Naive thymus-derived CD4-positive, alpha-beta T cell (primary cell): ENCODE measurements at places on chromosomes 3 and 15. TPM values are rescaled to one million over a fixed set of nuclear protein-coding genes. Genes with fewer than 3 reads are reported as not detected.

- H3K4me3 ChIP-seq = no peak overlapping the region
- no peaks in the 10 kb centered on the region for H3K36me3 ChIP-seq
Measured at GRCh38 chr3:139173372-139174108, 128.8 kb upstream of the PRR23C start.

CCK gene
- not detected for total RNA-seq

- H3K27me3 ChIP-seq = no peaks in the 10 kb centered on the region
- H3K27ac ChIP-seq = no peak overlapping the region
- no peak overlapping the region for H3K4me3 ChIP-seq
- no peak for DNase-seq
- no peaks in the 10 kb centered on the region for H3K4me1 ChIP-seq
- H3K36me3 ChIP-seq = no peaks in the 10 kb centered on the region
Measured at GRCh38 chr15:51132384-51133139, 37.9 kb upstream of the TNFAIP8L3 start.

- no peak overlapping the region for H3K27ac ChIP-seq
- no peak for DNase-seq
- no peaks in the 10 kb centered on the region for H3K4me1 ChIP-seq
- H3K27me3 ChIP-seq = no peaks in the 10 kb centered on the region
- no peak overlapping the region for H3K4me3 ChIP-seq
Measured at GRCh38 chr3:69445024-69445423, 59.1 kb upstream of the FRMD4B start.

GAP43 gene
- total RNA-seq = not detected

- H3K27me3 ChIP-seq = no peaks in the 10 kb centered on the region
- DNase-seq = no peak
- H3K4me3 ChIP-seq = no peak overlapping the region
- no peaks in the 10 kb centered on the region for H3K4me1 ChIP-seq
- no peaks in the 10 kb centered on the region for H3K36me3 ChIP-seq
- H3K27ac ChIP-seq = no peak overlapping the region
Measured at GRCh38 chr3:144053121-144053520, 81.5 kb downstream of the DIPK2A start.

GRCh38 chr15:34116620-34117019 is 14.7 kb downstream of the PGBD4 start:
- no peak for DNase-seq
- H3K4me3 ChIP-seq = no peak overlapping the region
- H3K27ac ChIP-seq = no peak overlapping the region
- no peaks in the 10 kb centered on the region for H3K4me1 ChIP-seq

- no peaks in the 10 kb centered on the region for H3K27me3 ChIP-seq
- H3K4me3 ChIP-seq = peak overlapping the region; percentile 87
- H3K36me3 ChIP-seq = peaks cover 3% of the 10 kb centered on the region
- peaks cover 25% of the 10 kb centered on the region for H3K4me1 ChIP-seq
- H3K27ac ChIP-seq = peak overlapping the region; percentile 97
Measured at GRCh38 chr15:45586601-45587094, 531 bp upstream of the BLOC1S6 start.

DNA sequence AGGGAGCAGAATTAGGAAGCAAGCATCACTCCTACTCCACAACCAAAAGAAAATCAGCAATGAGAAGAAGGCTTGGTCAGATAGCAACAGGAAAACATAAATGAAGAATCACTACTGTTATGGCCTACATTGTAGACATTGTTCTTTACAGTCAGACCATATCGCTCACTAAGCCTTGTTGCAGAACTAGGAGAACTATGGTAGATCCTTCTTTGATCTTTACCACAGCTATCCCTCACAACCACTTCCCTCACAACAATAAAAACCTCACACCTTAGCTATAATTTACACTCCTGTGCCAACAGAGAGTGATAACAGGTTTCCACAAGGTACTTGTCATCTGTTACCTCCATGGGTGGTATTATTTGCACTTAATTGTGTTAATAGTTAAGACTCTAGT is 126.6 kb downstream of the WDR76 start:
- no peaks in the 10 kb centered on the region for H3K27me3 ChIP-seq
- H3K4me3 ChIP-seq = no peak overlapping the region
- no peak for DNase-seq
- H3K4me1 ChIP-seq = no peaks in the 10 kb centered on the region
- no peak overlapping the region for H3K27ac ChIP-seq

GRCh38 chr3:72353236-72354128 is 494.8 kb downstream of the SHQ1 start:
- no peak overlapping the region for H3K27ac ChIP-seq
- H3K27me3 ChIP-seq = no peaks in the 10 kb centered on the region
- H3K4me3 ChIP-seq = no peak overlapping the region
- DNase-seq = no peak
- no peaks in the 10 kb centered on the region for H3K36me3 ChIP-seq

RPSA gene
- 1,719 TPM for total RNA-seq

- H3K4me1 ChIP-seq = no peaks in the 10 kb centered on the region
- no peaks in the 10 kb centered on the region for H3K27me3 ChIP-seq
- H3K4me3 ChIP-seq = no peak overlapping the region
- H3K36me3 ChIP-seq = no peaks in the 10 kb centered on the region
- no peak overlapping the region for H3K27ac ChIP-seq
- DNase-seq = no peak
Measured at GRCh38 chr3:21839592-21839991, 88.6 kb upstream of the ZNF385D start.

- H3K4me3 ChIP-seq = no peak overlapping the region
- H3K27ac ChIP-seq = no peak overlapping the region
- no peaks in the 10 kb centered on the region for H3K36me3 ChIP-seq
Measured at GRCh38 chr15:84108728-84109127, 126.8 kb upstream of the GOLGA6L4 start.

ARHGEF26 gene
- 0.18 TPM in 1 of 2 replicates, not detected in the other for total RNA-seq

DNA sequence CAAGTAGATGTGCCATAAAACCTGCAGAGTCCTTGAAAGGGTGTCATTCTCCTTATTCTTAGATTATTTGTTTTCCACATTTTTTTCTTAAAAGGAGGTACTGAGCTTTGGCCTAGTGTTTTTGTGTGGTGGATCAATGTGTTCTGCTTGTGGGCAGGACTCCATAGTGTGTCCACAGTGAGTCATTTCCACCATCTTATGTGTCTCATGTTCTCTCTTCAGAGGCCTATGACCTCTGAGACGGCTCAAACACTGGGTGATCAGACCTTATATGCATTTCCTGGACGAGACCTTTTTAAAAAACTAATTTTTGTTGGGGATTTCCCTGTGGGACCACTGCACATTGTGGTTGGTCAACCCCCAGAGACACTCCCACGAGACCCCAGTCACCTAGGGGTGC is 93.4 kb downstream of the CHCHD4 start:
- no peaks in the 10 kb centered on the region for H3K36me3 ChIP-seq
- no peak overlapping the region for H3K4me3 ChIP-seq
- H3K27me3 ChIP-seq = no peaks in the 10 kb centered on the region
- H3K4me1 ChIP-seq = no peaks in the 10 kb centered on the region
